ENCODE measurements at places on chromosomes 12 and 14. TPM values are rescaled to one million over a fixed set of nuclear protein-coding genes. Genes with fewer than 3 reads are reported as not detected.

The FSCB gene
- not detected for total RNA-seq

The ANKRD33 gene
- not detected for total RNA-seq

The NINJ2 gene
- total RNA-seq, result not detected

The LRRC43 gene
- not detected for total RNA-seq

The LBHD2 gene
- not detected for total RNA-seq

The CCDC38 gene
- total RNA-seq, result not detected

The RBMS2 gene
- total RNA-seq, result 38.0 TPM

The FGD6 gene
- total RNA-seq, result 9.5 TPM

The PARPBP gene
- 15.6 TPM for total RNA-seq

The TAS2R7 gene
- not detected for total RNA-seq

The SLC38A4 gene
- total RNA-seq, result 2.3 TPM

The KRT83 gene
- not detected for total RNA-seq

The AMDHD1 gene
- under 0.01 TPM for total RNA-seq

The FZD10 gene
- not detected for total RNA-seq

The RD3L gene
- not detected for total RNA-seq

The CLEC4C gene
- not detected for total RNA-seq

The INSM2 gene
- not detected for total RNA-seq

The HOXC6 gene
- total RNA-seq, result not detected

The TOMM20L gene
- total RNA-seq, result not detected

The OR4M1 gene
- not detected for total RNA-seq

The CLEC1A gene
- total RNA-seq, result not detected

Data from IMR-90 (cell line).